ENCODE measurements at places on chromosomes 6 and 20.

GRCh38 chr6:14673201-14673600 is 555.6 kb downstream of the CD83 start:
- no peak for DNase-seq

- no peak for DNase-seq
These were observed 96.0 kb upstream of the PRND start for GRCh38 chr20:4625687-4626086.

DNA sequence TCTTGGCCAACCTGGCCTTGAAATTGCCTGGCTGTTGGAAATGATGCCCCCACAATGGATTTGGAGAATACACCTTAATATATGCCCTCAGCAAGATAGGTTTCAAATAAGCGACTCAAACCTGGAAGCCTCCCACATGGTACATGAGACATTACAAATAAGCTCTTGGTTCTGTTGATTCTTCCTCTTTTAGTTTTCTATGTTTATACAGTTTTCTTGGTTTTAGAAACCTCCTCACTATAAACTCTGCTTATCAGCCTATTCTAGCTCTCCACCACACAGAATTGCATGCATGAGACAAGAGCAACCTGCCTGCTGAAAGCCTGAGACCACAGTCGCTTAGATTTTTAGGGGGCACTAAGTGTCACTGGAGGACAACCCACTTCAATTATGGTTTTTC is 108.8 kb upstream of the PREP start:
- DNase-seq = no peak

- DNase-seq = peak; percentile 46
These were observed 70.6 kb downstream of the SGK1 start for GRCh38 chr6:134247231-134247833.

DNA sequence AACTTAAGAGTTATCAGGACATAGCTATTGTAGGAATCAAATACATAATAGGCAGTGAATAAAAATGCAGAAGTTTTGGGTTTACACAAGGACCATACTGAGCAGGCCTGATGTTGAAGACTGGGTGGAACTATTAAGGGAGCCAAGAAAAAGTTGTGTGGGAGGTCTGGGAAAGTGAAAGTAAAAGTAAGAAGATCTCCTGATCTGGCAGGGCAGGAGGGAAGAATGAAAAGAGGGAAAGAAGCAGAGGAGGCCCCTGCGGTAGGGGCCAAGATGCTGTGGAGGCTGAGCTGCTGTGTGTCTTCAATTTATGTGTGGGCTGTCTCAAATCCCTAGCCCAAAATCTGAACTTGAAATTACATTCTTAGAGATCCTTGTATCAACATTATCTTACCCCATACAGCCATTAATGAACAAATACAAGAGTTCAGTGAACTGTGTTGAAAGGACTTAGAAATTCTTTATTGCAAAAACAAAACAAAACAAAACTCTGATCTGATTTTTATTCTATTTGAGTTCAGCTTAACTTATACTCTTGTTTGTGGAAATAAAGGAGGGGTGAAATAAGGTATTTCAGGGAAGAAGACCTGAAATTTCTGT is 1183.8 kb downstream of the HACE1 start:
- DNase-seq = no peak

GRCh38 chr6:5412663-5413062 is 151.3 kb downstream of the FARS2 start:
- DNase-seq = no peak

DNA sequence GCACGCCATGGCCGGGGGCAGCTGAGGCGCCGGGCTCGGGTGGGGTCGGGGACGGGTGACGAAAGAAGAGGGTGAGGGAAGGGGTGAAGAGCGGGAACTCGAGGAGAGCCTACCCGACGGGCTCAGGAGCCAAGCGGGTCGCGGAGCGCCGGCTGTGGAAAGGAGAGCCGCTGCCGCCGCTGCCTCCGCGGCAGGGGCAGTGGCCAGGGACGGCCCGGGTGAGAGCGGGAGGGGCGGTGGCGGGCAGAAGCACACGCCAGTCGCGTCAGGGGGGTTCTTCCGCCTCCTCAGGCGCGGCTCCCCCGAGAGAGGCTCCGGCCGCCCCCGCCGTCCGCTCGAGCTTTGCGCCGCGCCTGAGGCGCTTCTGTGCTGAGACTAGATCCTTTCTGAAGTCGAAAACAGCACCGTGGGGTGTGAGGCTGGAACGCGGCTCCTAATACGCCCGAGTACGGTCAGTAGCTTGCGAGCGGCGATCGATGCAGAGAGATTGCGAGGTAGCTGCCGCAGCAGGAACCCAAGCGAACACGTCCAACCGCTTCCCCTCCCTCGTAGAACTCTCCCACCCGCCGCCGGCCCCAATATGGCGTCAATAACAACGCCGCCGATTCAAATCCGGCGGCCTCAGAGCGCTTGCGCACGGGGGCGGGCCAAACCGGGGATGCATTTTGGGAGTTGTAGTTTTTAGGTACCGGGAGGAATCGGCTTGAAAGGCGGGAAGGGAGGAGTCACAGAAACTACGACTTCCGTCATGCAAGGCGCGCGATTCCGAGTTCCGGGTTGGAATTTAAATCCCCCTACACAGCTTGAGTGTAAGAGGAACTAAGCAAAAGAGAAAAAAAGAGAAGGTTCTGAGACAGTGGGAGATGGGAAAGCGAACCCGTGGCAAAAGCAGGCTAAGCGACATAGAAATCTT is at the start of gene AKIRIN2:
AKIRIN2 (minus strand) TSS at position 558 of the 913 bp plus-strand sequence; CDS start at position 9, 549 bp downstream.
- peak; percentile 94 for DNase-seq

DNA sequence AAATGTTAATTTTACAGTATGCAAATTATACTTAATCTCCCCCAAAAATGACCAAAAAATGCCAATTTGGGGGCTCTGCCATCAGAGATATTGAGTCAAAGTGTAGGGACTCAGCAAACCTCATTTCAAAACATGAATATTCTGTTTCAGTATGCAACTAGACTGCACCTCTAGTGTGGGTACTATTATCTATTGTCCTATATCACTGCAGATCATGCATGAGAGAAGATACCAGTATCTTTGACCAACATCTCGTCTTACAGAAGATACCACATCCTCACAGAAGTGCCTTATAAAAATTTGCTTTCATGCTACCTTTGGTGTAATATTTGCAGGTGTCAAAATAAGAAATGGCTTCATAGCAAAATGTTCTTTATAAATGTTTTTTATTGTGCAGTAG is 623.8 kb downstream of the TENT5A start:
- no peak for DNase-seq

GRCh38 chr6:37513576-37513975 is 13.9 kb upstream of the CCDC167 start:
- no peak for DNase-seq

DNA sequence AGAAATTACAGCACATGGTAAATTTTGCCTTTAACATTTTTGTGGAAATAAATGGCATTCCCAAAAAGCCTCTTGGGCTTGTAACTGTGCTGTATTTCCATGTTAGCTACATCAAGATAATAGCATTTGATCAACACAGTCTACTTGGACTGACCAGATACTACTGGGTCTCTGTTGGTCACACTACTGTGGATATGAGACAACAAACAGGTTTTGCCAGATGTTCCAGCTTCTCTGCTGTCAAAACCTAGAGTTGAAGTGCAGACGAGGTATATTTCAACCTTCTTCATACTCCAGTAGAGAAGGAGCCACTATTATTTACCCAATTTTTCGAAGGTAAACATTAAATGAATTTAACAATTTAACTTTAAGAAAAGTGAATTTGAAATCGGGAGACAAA is 284.7 kb upstream of the CITED2 start:
- DNase-seq = no peak

DNA sequence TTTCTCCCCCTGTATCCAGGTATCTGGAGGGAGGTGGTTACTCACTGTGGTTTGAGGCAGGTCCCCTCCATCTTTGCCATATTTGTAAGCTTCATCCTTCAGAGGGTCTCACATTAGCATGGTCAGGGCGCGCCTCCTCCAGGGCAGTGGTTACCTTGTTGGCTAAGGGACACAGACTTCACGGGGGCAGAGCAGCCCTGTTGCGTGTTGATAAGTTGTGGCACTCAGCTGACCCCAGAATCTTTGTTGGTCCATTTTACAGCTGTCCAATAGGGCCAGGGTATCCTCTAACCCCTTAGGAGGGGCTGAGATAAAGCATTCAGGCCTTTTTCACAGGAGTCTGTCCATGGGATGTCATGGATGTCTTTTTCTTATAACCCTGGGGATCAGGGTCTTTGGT is 89.5 kb upstream of the RNF24 start:
- no peak for DNase-seq

GRCh38 chr6:96624957-96625356 is 62.0 kb downstream of the FHL5 start:
- no peak for DNase-seq

GRCh38 chr20:43252761-43253160 is 63.1 kb upstream of the PTPRT start:
- no peak for DNase-seq

GRCh38 chr6:30799210-30799609 is 54.9 kb upstream of the IER3 start:
- DNase-seq = no peak

- no peak for DNase-seq
These were observed 14.0 kb downstream of the TAF4 start for GRCh38 chr20:62051546-62052255.

GRCh38 chr20:17875106-17875980 is 93.3 kb downstream of the SNX5 start:
- DNase-seq = no peak

GRCh38 chr20:3119044-3119443 is 34.5 kb upstream of the AVP start:
- no peak for DNase-seq

- no peak for DNase-seq
These were observed 23.0 kb downstream of the USP49 start for GRCh38 chr6:41872147-41872546.

DNA sequence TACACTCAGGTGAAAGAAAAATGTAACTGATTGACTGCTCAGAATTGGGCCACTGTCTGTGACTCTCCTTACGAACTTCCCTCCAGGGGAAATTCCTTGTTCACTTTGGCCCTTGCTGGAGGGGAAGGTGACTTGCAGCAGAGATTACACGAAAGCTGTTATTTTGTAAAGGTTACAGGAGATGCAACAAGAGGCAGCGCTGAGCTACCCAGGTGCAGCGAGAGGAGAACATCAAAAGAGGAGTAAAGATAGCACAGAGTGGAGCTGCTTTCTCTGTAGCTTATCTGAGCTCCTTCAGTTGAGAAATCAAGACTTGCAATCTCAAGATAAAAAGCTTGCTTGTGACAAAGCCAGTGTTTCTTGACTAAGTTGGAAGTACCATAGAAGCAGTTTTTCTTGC is 144.6 kb downstream of the ARHGAP18 start:
- DNase-seq = no peak

GRCh38 chr20:47792021-47792618 is 6.8 kb upstream of the SULF2 start:
- DNase-seq = no peak

DNA sequence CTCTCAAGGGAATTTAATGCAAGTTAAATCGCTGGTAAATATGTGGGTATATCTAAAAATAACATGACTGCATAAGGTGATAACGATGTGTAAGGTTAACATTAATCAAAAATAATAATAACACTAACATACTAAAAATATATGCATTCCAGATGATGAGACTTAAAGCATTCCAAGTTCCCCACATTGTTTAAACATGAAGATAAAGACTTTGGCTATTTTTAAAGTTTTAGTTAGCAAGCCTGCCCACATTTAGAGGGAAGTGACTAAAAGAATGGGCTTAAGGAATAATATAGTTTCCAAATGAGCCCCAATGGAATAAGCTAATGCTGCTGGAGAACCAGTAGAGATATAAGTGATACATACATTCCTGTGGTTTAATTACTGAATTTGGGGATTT is 941.3 kb downstream of the TBC1D32 start:
- no peak for DNase-seq

GRCh38 chr6:30752157-30752927 is 8.0 kb upstream of the IER3 start:
- no peak for DNase-seq

GRCh38 chr6:119353696-119354095 is 4.1 kb upstream of the MAN1A1 start:
- no peak for DNase-seq

GRCh38 chr6:49923826-49924225 is 40.1 kb downstream of the DEFB114 start:
- DNase-seq = no peak

DNA sequence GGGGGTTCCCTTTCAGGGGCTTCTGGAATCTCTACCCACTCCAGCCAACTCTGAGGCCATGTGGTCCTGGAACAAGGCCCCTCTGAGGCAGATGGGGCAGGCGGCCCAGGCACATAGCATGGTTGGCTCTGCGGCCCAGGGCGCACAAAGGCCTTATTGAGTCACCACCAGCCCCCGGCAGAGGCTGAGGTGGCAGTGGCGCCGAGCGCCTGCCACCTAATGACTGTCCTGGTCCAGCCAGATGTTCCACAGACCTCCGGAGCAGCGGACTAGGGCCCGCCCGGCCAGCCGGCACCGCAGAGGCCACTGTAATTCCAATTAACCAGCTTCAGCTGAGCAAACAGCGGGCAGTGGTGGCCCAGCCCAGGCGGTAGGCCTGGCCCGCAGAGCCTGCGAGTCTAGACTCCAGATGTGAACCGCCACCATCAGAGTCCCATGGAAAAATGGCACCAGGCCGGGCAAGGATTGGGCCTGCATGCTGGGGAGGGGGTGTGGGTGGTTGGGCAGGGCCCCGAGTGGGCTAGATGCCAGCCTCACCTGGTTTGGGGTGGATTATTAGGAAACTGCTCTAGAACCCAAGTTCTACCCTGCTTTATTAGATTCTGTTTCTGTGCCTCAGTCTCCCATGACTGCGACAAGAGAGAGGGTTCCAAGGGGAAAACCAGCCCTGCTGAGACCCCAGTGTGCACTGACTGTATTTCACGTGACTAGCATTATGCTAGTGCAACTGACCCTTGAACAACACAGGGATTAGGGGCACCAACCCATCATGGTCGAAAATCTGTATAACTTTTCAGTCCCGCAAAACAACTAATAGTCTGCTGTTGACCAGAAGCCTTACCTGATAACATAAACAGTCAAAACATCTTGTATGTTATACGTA is 34.1 kb upstream of the ID1 start:
- no peak for DNase-seq

- no peak for DNase-seq
These were observed 176.9 kb upstream of the SUPT3H start for GRCh38 chr6:45554591-45554990.

DNA sequence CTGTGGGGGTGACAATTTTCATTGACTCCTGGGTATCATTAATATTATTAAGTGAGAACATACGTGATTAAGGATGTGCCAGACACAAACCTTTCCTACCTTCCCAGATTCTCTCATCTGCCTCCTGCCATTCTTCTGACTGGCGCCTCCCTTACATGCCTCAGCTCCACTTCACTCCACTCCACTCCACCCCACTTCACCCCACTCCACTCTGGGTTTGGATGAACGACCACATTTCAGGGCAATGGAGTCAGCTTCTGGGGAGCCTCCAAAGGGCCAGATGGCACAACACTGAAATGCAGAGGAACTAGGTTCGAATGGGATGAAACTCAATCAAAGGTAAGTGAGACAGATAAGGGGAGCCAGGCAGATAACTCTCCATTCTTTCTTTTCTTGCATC is 40.5 kb upstream of the LRRC1 start:
- DNase-seq = no peak

GRCh38 chr6:158013904-158014504 is 32.3 kb downstream of the SYNJ2 start:
- DNase-seq = no peak

GRCh38 chr6:83908813-83909212 is 49.3 kb downstream of the CYB5R4 start:
- DNase-seq = no peak
